ENCODE measurements at places on chromosomes 5 and 9. TPM values are rescaled to one million over a fixed set of nuclear protein-coding genes. Genes with fewer than 3 reads are reported as not detected.

UIMC1 gene
- 10.1 TPM for total RNA-seq

IFNK gene
- not detected for total RNA-seq

SGCD gene
- 0.28 TPM for total RNA-seq

CCNO gene
- not detected for total RNA-seq

WNT8A gene
- total RNA-seq, result not detected

NPM1 gene
- 184 TPM for total RNA-seq

CER1 gene
- total RNA-seq, result not detected

SUSD1 gene
- 3.2 TPM for total RNA-seq

DAB2IP gene
- 27.3 TPM for total RNA-seq

LEAP2 gene
- 168 TPM for total RNA-seq

HTR4 gene
- not detected for total RNA-seq

TNFSF15 gene
- total RNA-seq, result 0.05 TPM

SLC6A19 gene
- 0.73 TPM for total RNA-seq

LCN1 gene
- not detected for total RNA-seq

SHISAL2B gene
- total RNA-seq, result not detected

PCDHGB4 gene
- total RNA-seq, result 2.2 TPM

KIAA0825 gene
- total RNA-seq, result 3.1 TPM

ADAMTSL1 gene
- 1.9 TPM for total RNA-seq

ANKHD1 gene
- total RNA-seq, result 60.6 TPM

CARTPT gene
- not detected for total RNA-seq

TRIM7 gene
- total RNA-seq, result 0.23 TPM

DNA sequence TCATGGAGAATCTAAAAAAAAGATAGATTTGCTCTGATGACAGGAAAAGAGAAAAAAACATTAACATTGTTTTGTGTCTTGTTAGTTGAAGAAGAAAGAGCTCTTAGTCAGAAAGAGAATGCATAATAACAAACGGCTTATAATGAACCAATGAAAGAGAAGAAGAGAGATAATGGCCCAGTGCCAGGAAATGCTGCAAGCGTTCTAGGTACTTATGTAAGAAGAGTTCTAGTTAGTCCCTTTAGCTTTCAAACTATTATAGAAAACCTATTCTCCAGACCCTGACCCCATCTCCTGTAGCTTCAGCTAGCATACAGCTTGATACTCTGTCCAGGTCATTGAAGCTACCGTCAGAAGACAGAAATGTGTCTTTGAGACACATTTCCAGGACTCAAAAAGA lies 70.2 kb downstream of the FBXL17 start:
- DNase-seq, result no peak

DNA sequence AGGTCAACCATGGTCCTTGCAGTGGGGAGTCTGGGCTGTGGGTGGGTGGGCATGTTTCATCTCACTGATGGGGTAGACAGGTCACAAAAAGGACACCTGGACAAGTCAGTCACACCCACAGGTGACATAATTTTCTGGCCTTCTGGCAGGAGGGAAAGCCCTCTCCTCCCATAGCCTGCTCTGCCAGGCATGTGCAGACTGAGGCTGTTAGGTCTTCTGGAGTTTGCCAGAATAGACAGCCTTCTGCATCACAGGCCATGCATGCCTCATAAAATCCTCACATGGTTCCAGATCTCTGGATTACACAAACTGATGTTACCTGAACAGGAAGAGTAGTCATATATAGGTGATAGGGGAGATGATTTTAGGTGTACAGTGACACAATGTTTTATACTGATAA lies 49.1 kb downstream of the ARHGAP26 start:
- no peak for DNase-seq

DNA sequence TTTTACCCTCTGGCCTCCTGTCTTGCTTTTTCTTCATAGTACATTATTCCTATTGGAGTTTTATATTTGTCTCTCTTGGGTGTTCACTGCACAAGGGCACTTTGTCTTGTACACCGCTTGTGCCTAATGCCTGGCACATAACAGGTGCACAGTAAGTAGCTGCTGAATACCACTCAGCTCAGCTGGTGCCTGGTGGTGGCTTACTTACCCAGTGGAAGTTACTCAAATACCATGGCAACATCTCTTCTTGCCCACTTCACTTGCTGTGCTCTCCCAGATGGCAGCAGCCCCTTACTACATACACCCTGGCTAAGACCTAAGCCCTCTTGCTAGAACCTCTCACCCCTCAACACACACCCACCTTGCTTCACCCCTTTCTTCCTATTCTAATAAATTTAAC lies 11.3 kb upstream of the SKP1 start:
- no peak for DNase-seq

GRCh38 chr5:172336676-172337285 lies 53.2 kb upstream of the UBTD2 start:
- no peak for DNase-seq

GRCh38 chr5:154878642-154879335 lies 20.4 kb downstream of the CNOT8 start:
- no peak for DNase-seq

- DNase-seq, result no peak
Measured at GRCh38 chr5:66881480-66882161, 285.4 kb downstream of the MAST4 start.

GRCh38 chr9:69180200-69180599 lies 6.1 kb downstream of the TJP2 start:
- DNase-seq, result no peak

GRCh38 chr5:136064510-136064909 lies 35.7 kb downstream of the TGFBI start:
- no peak for DNase-seq

GRCh38 chr5:146395193-146395592 lies 51.9 kb upstream of the TCERG1 start:
- no peak for DNase-seq

- DNase-seq, result peak; percentile 63
Measured at GRCh38 chr5:177429248-177430040, 3.0 kb downstream of the GRK6 start.

GRCh38 chr9:104386425-104387069 lies 117.5 kb upstream of the OR13F1 start:
- DNase-seq, result no peak

- peak; percentile 52 for DNase-seq
Measured at GRCh38 chr9:9790216-9790872, 822.5 kb downstream of the PTPRD start.

GRCh38 chr5:39107350-39107749 lies 33.2 kb upstream of the RICTOR start:
- no peak for DNase-seq

GRCh38 chr5:20605732-20606525 lies 617.9 kb upstream of the CDH18 start:
- no peak for DNase-seq

DNA sequence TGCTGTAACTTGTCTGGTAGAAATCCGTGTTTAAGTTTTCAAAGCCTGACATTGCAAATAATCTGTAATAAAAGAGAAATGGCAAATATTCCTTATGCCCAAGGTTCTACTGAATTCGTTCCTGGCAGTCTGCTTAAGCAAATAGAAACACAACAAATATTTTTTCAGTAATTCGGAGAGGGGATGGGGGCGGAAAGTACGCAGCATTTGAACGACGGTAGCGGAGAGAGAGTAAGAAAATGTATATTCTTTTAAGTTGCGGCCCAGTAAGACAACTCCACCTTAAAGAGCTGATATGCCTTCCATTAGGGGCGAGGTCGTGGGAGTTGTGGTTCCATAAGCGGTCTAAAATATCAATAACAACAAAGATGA lies 569 bp downstream of the YIPF5 start:
- no peak for DNase-seq

- DNase-seq, result no peak
Measured at GRCh38 chr5:98016771-98017170, 756.7 kb upstream of the RGMB start.

- no peak for DNase-seq
Measured at GRCh38 chr5:39714036-39714698, 289.4 kb upstream of the DAB2 start.

GRCh38 chr5:164844348-164844747 lies 1338.9 kb downstream of the MAT2B start:
- no peak for DNase-seq

- no peak for DNase-seq
Measured at GRCh38 chr5:113242481-113243348, 192.1 kb downstream of the TSSK1B start.

- no peak for DNase-seq
Measured at GRCh38 chr5:145160679-145161078, 674.5 kb downstream of the PRELID2 start.

DNA sequence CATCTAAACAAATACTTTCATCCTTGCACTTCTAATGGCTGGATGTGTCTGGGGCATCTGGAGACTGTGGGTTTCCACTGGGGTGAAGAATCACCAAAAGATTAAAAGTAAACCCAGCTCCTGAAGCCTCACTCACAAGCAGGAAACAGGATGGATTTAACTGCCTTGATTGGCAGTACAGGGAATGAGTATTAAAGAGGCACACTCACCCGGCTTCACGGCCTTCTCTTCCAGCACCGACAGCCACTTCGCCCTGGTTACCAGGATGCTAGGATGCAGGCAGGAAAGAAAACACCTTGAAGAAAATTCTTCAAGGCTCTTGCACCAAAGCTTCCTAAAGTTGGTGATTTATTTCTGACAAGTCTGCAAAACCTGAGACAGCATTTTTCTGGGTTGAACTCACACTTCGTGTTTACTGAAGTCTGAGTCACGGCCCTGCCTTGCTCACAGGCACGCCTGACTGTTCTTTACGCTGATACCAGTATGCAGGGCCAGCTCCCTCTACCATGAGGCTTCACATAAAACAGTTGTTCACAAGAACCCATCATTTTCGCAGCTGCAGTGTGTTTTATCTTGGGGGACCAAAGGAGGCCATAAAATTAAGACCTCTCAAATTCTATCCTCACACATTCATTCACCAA lies 56.5 kb upstream of the ZNF354A start:
- no peak for DNase-seq

DNA sequence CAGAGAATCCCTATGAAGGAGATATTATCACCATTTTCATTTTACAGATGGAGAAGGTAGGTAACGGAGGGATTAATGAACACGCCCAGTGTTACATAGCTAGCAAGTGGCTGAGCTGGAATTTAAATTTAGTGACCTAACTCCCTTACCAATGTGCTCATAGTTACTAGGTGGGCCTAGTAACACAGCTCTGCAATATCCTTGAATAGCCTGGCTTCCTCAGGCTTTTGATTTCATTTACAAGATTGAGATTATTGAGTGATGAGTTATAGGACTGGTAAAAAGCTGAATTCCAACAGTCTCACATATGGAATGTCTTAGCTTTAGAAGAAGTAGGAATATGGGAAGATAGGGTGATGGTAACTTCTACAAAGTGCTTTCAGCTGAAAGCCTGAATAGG lies 336.3 kb upstream of the KIF2A start:
- DNase-seq, result no peak

DNA sequence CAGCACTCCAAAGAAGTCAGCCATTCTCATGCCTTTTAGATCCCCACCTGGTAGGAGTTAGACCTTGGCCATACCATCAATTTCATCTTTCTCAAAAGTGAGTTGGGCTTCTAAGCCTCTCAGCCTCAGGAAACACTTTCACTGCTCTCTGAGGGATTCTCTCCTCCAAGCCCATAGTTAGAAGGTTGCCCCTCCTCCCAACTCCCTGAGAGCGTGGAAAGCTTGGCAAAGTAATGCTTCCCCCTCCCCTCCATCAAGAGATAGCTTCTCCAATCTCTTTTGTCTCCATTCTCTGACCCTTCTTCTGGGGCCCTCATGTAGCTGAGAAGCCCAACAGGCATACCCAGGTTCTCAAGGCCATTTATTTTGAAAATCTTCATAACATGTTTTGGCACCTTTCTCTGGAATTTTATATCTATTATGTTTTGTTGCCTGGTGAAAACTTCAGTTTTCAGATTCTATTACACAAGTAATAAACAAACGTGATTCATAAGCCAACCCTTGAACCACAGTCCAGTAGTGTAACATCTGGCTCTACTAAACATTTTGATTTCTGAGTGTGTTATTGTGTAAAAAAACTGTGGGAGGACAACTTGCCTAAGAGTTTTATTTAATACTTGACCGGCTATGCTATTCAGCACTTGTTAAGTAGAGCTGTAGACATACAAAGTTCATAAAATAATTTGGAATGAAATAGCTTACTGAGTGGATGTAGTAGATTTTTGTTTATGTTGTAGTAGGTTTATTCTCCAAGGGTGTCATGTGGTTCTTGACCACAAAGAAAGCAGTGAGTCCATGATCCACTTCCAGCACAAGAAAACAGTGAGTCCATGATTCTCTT lies 17.1 kb downstream of the LVRN start:
- no peak for DNase-seq

DNA sequence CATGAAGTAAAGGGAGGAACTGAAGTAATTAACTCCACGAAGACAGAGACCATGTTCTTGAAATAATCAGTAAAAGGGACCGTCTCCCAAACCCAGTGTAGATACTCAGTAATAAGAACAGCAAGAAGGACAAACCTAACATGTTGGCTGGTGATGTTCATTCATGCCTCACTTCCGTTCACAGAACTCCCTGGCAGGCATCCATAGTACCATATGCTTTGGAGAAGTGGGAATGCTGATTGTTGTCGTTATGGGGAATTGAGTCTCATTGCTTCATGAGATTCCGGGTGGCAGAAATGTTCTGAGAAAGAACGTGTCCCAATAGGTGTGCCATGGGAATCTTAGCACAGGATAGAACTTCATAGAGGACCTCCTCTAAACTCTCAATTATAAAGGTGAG lies 452.3 kb downstream of the ZSWIM6 start:
- DNase-seq, result no peak

GRCh38 chr5:114054594-114054993 lies 307.3 kb upstream of the KCNN2 start:
- no peak for DNase-seq

- DNase-seq, result no peak
Measured at GRCh38 chr5:145661737-145662485, 173.2 kb downstream of the PRELID2 start.

DNA sequence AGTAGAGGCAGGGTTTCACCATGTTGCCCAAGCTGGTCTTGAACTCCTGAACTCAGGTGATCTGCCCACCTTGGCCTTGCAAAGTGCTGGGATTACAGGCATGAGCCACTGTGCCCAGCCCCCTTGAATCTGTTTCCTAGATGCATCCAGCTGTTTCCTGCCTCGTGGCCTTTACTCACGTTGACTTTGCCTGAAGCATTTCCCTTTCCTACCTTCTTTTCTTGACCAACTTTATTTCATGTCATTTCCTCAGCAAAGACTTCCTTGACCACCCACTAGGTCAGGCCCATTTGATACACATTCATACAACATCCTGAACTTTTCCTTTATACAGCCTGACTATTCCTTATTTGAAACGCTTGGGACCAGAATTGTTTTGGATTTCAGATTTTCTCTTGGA lies 51.0 kb downstream of the DOCK2 start:
- no peak for DNase-seq

GRCh38 chr5:33781286-33781685 lies 110.5 kb downstream of the ADAMTS12 start:
- no peak for DNase-seq

DNA sequence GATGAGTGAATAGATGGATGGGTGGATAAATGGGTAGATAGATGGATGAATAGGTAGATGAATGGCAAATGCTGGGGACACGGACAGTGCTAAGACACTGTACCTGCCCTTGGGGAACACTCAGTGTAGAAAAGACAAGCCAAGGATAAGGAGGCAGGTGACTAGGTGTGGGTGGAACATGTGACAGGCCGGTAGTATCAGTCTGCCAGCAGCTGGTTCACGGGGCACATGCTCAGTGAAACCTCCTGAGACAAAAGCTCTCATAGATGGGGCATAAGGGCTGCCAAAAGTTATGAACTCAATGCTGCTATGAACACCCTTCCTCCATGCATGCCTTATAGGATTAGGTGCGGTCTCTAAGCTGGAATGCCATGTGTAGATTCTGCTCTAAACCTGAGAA lies 71.0 kb downstream of the C5orf15 start:
- DNase-seq, result no peak

Measured in left lobe of liver (tissue), 2 donors.